Spleen (tissue), 13 donors: ENCODE measurements at places on chromosomes 6 and 20. TPM values are rescaled to one million over a fixed set of nuclear protein-coding genes. Genes with fewer than 3 reads are reported as not detected.
A peak's percentile ranks its signal among the peaks of the same experiment; 100 is the strongest.

The TMEM74B gene
- 0.51 TPM for total RNA-seq

The TBC1D7 gene
- 13.6 TPM for total RNA-seq

The RNF182 gene
- 3.6 TPM for total RNA-seq

The EYA4 gene
- 2.6 TPM for total RNA-seq

The SULF2 gene
- 18.3 TPM for total RNA-seq

The NT5E gene
- 20.3 TPM for total RNA-seq

The KCNS1 gene
- total RNA-seq, result not detected

The CENPW gene
- 4.0 TPM for total RNA-seq

The OGFR gene
- total RNA-seq, result 79.2 TPM

The CCR6 gene
- 20.1 TPM for total RNA-seq

The TTLL9 gene
- total RNA-seq, result 0.74 TPM

The EFCAB8 gene
- total RNA-seq, result 1.9 TPM

The MATN4 gene
- total RNA-seq, result not detected

GRCh38 chr6:15400572-15401004, 154.7 kb downstream of the JARID2 start:
- peak; percentile 85 for DNase-seq

DNA sequence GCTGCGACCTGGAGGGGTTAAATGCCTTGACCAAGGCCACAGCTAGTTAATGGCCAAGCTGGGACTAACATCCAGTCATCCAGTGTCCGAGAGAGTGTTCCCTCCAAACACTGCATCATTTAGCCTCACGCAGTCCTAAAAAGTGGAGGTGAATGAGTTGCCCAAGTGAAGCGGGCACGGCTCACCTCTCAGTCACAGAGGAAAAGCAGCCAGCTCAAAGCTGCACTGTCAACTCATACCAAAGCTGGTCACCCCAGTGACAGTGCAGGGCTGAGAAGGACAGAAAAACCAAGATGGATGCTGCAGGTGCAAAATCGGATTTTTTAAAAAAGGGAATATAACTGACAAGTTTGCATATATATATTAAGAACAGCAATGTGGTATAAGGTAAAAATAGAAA, 168.5 kb downstream of the SYNDIG1 start:
- DNase-seq, result no peak

- DNase-seq, result no peak
Observed at GRCh38 chr6:151381722-151382121, 9.6 kb downstream of the ZBTB2 start.

- DNase-seq, result no peak
Observed at GRCh38 chr6:104629826-104630225, 229.9 kb downstream of the HACE1 start.

GRCh38 chr20:47258745-47259695, 97.5 kb downstream of the ZMYND8 start:
- DNase-seq, result no peak

GRCh38 chr6:15708231-15708630, 45.4 kb upstream of the DTNBP1 start:
- no peak for DNase-seq

DNA sequence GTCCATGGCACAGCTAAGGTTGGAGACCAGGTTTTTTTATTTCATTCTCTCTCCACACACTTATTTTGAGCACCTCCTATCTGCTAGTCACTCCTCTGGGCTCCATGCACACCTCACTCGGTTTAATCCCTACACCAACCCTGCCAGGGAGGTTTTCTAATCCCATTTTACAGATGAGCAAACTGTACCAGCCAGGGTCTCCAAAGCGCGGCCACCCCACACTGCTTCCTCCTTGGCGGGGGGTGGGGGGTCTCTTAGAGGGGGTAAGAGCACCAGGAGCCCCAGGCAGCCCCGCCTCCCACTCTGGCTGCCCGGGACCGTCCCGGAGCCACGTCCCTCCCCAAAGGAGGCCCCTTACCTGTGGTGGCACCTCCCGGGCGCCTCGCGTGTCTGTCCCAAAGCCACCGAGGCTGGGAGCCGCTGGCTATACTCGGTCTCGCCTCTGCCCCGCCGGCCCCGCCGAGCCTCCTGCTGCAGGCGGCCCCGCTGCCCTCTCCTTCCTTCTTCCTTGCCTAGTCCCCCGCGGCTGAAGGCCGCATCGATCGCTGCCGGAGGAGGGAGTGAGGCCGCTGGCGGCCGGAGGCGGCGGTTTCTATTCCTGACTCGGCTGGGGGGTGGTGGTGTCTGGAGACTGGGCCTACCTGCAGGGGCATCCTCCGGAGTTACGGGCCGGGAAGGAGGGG, at the start of gene KCNS1:
Gene KCNS1 (minus strand): TSS at position 565 of the 683 bp plus-strand sequence. CDS start 1,891 bp downstream, outside the sequence.
- DNase-seq, result no peak

DNA sequence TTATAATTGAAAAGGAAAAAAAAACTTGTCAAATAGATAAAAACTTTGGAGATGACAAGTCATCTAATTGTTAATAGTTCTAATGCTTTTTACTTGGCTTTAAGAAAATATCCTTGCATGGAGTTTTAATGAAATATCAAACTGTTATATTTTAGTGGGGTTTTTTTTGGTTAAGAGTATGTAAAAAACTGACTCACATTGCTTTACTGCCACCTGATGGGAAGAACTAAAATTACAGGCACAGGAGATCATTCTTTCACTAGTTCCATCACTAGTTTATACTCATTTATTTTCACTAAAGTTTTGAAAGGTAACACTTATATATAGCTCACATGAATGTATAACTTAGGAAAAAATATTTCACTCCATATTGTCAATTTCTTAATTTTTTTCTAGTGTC, 309.1 kb downstream of the LMBRD1 start:
- no peak for DNase-seq

GRCh38 chr6:23377830-23378229, 748.2 kb upstream of the NRSN1 start:
- no peak for DNase-seq

DNA sequence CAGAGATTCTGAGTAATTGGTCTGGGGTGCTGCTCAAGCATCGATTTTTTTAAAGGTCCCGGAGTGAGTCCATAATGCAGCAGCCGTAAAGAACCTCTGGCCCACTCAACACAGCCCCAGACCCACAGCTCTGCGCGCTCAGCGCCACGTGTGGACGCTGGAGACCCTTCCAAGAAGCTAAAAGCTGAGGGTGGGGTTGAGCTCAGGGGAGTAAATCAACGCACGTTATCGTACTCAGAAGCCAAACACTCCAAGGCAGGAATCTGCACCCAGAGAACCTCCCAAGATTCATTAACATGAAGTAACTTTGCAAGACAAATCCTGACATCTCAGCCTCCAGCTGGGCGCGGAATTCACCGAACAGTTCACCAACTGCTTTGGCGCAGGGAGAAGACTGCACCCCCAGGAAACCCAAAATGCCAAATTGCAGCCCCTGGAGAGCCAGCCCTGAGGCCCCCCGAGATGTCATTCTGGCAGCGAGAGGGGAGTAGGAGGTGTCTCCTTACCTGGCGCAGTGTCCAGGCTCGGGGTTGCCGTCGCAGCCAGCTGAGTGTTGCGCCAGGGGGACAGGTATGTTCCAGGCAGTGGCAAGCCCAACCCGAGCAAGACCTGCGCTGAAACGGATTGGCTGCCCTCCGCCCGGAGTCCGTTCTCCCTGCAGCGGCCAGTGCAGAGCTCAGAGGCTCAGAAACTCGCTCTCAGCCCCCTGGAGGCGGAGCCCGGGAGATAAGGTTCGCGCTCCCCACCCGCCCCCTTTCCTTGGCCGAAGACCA, at the start of gene COL21A1:
Gene COL21A1 (minus strand): TSS at position 700 of the 773 bp plus-strand sequence. CDS start 64,962 bp downstream, outside the sequence.
- peak; percentile 71 for DNase-seq

DNA sequence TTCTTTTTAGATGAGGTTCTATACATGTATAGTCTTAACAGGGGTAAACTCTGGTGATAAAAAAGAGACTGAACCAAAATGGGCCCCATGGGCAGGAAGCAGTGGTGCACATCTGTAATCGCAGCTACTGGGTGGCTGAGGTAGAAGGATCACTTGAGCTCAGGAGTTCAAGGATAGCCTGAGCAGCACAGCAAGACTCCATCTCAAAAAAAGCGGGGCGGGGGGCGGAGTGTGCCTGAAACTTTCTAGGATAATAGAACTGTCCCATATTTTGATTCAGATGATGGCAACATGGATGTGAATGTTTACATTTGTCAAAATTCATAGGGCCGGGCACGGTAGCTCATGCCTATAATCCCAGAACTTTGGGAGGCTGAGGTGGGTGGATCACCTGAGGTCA, 48.8 kb upstream of the TAF8 start:
- DNase-seq, result no peak

- DNase-seq, result no peak
Observed at GRCh38 chr6:138099832-138100231, 7.4 kb downstream of the PERP start.

DNA sequence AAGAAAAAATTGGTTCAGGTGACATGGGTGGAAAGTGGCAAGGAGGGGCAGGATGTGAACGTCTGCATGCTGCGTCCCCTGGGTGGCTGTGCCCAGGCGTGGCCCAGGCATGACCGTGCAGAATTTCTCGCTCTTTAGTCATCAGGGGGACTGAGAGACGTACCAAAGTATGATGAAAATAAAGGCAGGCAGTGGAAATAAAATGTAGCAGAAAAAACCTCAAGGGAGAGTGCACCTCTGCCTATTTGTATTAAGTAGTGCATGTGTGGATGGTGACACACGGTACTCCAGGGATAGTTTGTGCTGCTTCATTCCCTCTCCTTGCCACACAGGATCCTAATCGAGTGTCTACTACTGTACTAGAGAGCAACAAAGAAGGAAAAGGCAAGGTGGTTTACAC, 81.1 kb downstream of the ATP9A start:
- DNase-seq, result no peak

- no peak for DNase-seq
Observed at GRCh38 chr20:61771805-61772350, 293.8 kb downstream of the TAF4 start.

DNA sequence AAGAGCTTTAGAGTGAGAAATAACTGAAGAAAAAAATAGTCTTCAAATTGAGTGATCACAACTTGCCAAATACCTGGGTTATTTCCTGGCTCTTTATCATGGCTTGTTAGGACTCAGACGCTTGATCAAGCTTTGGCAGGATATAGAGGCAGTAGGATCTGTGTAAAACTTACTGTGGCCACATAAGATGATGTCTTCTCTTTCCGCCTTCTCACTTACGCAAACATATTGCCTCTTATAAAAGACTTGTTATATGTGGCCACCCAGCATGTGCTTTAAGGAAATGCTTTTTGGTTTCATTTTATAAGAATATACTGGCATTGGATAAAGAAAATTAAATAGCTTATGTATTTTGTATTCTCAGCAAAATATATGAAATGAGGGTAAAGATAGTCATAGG, 101.8 kb upstream of the AKIRIN2 start:
- no peak for DNase-seq

DNA sequence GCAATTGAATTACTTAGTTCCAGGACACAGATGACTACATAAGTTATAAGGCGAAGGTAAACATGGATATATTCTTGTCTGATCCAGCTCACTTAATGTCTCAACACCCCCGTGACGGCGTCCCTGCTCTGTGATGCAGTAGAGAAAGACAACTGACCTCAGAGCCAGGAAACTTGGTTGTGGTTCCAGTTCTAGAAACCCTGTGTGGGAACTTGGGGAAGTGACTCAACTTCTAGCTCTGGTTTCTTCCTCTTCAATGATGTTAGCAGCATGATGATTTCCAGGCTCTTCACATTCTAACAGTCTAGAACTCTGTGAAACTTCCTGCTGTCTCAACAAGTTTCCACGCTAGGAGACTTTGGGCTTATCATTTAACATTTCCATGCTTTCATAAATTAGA, 18.4 kb downstream of the LAMA4 start:
- no peak for DNase-seq

GRCh38 chr6:159790149-159790955, at the start of gene MRPL18:
MRPL18 (plus strand) TSS chr6:159790467; CDS start chr6:159790588, 121 bp downstream.
- peak; percentile 96 for DNase-seq

DNA sequence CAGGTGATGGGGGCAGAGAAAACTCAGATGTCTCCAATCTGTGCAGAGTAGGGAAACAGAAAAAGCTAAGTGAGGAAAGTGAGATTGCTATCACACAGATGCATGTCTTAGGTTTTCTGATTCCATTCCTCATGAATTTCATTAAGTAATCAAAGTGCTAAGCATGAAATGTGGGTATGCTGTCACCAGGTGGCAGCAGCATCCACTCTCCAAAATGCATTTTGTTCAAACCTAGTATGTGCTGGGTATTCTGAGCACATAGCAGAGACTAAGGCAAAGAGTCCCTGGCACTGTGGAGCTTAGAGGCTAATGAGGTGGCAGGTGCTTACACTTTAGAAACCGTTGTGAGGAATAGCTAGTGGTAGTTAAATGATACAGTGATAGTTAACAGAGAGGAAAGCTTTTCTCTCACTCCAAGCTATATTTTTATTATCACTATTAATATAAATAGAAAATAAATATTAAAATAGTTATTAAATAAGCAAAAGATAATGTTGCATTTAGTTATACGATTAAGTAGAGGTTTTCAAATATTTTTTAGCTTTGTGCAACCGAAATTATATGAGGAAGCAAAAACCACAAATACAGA, 179.5 kb downstream of the CDH26 start:
- no peak for DNase-seq

DNA sequence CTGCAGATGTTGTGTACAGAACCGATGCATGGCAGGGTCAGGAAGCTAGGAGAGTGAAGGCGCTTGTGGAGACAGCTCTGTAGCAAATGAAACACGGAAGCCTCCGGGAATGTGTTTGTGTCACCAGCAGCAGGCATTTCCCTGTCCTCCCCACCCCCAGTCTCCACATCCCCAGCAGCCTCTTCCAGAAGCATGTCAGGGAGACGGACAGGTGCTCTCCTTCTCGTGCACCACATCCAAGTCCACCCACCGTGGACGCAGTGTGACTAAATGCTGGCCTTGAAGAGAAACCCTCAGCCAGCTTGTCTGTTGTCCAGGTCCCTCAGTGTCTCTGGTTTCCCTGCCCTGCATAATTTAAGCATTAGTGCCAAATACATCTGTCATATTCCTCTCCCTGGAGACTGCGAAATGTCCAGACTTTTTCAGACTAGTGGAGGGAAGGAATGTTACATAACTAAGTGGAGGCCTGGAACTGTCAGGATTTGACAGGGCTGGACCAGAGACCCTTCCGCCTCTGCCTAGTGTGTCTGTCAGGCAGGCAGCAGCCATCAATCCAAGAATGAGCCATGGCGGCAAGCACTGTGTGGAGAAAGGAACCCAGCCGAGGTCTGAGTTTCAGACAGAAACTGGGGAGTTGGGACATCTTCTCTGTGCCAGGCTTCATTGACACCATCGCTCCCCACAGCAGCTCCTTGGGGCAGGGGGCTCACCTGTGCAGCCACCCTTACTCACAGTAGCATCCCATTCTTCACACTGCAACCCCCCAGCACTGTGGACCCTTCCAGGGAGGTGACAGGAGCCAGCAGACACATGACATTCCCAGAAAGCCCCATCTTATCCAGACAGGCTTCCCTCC, 26.6 kb upstream of the PI16 start:
- no peak for DNase-seq
